Esophagus mucosa (tissue), 1 donor: ENCODE measurements at places on chromosomes 13 and 19. TPM values are rescaled to one million over a fixed set of nuclear protein-coding genes. Genes with fewer than 3 reads are reported as not detected.

- no peak for ATAC-seq
Measured at GRCh38 chr13:110923777-110924638, 9.1 kb upstream of the ANKRD10 start.

- peak; percentile 99 for ATAC-seq
Measured at GRCh38 chr13:23579072-23579895, 9.1 kb downstream of the TNFRSF19 start.

DNA sequence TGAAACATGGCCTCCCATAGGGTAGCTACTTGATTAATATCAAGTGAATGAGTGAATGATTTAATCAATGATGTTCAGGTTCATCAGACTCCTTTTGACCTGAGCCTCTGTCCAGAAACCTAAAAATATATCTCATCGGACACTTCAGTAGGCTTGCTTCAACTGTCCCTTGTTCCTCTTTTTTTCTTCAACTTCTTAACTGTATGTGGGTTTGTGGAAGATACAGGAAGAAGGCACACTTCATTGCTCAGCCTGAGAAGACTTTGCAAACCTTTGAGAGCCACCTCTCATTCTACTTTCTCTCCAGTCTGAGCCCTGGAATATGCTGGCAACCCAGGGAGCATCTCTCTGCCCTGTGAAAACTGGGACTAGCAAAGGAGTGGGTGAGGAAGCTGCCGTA, 557.0 kb downstream of the FGF9 start:
- ATAC-seq = no peak

DNA sequence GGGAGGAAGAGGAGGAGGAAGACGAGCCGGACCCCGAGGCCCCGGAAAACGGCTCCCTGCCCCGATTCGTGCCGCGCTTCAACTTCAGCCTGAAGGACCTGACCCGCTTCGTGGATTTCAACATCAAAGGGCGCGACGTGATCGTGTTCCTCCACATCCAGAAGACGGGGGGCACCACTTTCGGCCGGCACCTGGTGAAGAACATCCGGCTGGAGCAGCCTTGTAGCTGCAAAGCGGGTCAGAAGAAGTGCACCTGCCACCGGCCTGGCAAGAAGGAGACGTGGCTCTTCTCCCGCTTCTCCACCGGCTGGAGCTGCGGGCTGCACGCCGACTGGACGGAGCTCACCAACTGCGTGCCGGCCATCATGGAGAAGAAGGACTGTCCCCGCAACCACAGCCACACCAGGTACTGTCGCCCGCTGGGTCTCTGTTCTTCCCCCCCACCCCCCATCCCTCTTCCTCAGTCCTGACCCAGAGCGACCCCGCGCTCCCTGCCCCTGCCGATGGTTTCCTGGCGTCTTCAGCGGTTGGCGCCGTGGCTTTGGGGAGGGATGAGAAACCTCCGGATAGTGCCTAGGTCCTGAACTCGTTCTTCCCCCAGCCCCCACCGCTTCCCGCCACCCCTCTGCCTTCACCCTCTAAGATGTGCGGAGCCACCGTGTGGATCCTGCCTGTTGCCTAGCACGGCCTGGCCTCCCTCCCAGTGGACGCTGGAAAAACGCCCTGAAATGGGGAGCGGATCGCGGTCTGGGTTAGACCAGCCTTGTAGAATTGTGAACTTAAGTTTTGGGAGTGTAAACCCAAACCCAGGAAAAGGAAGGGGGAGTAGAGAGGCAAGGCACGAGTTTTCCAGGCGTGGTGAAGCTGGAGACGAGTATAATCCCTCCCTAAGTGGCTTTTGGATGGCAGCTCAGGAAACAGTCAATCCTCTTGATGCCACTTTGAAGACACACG, 1.5 kb downstream of the HS6ST3 start:
- no peak for ATAC-seq

- no peak for ATAC-seq
Measured at GRCh38 chr13:110528371-110528770, 33.2 kb downstream of the RAB20 start.

DNA sequence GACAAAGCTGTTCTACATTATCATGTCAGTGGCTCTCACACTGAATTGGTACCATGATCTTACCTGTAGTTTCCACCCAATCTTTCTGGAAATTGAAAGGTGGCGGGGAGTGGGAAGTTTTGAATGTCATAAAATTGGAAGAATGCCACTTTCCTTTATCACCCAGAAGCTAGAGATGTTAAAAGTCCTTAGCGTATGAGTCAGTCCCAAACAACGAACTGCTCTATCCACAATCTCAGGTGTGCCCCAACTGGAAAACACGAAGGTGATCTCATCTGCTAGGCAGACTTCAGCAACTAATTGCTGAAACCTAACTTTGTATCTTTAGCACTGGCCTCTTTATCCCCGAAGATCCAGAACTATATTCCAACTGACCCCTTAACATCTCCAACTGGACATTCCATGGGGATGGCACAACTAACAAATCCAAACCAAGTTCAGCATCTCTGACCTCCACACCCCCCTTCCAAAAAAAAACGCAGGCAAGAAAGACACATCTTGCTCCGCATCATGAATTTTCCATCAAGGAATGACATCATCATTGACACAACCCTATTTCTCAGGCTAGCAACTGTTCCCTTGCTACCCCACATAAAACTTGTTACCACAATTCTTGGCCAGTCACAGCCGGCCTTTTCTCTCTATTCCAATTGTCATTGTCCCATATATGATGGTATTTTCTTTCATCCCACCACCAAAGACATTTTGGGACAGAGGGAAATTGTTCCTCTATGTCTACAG, 175.4 kb downstream of the KLF12 start:
- ATAC-seq = no peak

- no peak for ATAC-seq
Measured at GRCh38 chr13:50140153-50140552, 124.9 kb downstream of the KCNRG start.

DNA sequence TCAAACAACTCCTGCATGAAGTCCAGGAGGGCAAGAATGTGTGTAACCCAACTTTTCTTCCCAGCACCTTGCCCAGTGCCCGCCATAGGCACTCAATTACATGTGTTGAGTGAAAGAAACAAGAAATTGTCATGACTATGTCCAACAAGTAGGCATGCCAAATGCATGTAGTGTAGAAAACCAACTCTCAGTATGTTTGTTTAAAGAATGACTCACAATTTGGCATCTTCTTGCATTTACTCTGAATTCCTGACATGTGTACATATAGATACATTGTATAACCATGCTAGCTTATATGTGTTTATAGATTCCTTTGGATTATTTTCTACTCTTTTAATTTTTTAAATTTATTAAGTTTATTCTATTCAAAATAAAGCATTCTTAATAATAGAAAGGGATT, 305.0 kb downstream of the EFNB2 start:
- peak; percentile 65 for ATAC-seq

The SYNE4 gene
- total RNA-seq = 0.88 TPM

DNA sequence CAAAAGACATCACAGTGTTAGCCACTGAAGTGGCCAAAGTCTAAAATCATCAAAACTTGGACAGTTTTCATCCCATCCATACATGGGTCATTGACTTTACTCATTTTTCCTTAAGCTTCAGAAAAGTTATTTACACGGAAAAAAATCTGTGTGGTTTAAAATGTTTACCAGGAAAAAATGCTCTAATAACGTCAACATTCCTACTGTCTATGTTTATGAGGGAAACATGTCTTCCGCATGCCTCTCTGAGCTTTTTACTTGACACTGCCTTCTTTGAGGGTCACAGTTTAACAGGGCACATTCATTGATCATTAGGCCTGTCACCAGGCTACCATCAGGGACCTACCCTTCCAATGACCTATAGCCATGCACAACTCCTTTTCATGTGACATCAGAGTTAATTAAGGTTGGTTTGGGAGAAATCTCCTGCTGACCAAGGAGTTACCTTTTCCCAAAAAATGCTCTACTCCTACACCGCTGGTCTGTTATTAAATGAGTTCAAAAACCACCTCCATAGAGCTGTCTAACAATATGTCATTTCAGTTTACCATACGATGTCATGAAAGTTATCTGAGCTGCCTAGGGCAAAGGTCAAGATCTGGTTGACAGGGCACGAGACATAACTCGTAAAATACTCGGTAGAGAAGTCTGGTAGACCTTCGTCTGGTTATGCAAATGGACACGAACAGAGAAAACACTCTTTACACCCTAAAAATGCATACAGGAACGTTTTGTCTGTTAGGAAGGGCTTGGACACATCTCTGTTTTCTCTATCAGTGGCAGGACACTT, 17.8 kb downstream of the FLT1 start:
- ATAC-seq = no peak

DNA sequence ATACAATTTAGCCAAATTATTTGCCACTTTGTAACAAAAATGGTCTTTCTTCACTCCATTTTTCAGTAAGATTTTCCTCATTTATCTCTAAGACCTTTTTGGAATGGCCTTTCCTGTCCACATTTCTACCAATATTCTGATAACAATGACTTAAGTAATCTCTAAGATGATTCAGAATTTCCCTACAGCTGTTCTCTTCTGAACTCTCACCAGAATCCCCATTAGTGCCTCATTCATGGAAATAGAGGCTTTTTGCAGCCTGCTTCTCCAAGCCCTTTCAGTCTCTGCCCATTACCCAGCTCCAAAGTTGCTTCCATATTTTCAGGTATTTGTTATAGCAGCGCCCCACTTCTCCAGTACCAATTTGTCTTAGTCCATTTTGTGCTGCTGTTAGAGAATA, 867.0 kb downstream of the GPC5 start:
- ATAC-seq = no peak

DNA sequence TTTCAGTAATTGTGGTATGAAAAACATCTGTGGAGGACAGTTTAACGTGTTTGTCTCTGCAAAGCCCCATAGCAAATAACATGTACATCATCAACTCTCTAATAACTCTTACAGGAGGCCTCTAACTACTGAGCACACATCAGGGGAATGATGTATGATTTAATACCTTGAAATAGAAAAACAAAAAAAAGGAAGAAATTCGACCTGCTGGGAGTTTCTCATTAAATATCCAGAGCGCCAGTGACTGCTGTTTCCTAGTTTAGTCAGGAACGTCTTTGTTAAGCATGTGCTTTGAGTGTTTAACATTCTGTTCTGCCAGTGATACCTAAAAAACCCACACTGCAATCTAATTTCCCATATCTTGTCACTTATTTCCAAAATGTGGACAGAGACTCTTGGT, 235.4 kb downstream of the PCDH20 start:
- no peak for ATAC-seq

The MISP3 gene
- 3.4 TPM for total RNA-seq

GRCh38 chr19:11450570-11451326, 15.3 kb downstream of the PRKCSH start:
- ATAC-seq = no peak

The B3GLCT gene
- 3.6 TPM for total RNA-seq

The PAK4 gene
- 40.8 TPM for total RNA-seq

The CFAP97D2 gene
- not detected for total RNA-seq

DNA sequence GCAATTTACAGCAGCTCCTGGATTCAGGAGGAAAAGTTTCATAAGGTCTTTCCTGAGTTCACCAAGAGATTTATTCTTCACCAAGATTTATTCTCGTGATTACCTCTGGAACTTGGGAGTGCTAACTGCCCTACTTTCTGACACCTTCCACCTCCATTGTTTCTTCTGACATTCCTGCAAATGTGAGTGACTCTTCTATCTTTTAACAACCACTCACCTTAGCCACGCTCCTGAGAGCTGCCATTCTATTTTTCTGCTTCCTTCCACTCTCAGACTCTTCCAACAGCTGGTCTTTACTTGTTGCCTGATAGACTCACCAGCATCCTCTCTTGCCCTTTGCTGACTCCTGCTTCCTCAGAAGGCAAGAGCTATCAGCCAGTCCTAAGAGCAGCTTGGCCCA, 11.5 kb upstream of the CBY2 start:
- ATAC-seq = no peak

DNA sequence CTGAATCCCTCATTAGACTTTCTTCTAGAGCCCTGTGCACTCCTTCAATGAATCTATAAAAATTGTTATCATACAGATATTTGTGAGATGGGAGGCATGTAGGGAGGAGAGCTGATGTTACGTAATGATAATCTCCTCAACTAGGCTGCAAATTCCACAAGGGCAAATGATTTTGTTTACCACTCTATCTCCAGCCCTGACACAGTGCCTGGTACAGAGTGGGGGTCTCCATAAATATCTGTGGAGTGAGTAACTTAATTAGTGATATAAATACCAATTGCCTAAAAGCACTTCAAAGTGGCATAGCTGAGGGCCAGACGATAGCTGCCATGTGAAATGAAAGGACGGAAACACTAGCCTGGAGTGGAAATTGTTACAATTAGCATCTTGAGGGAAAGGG, 54.2 kb downstream of the SERTM1 start:
- no peak for ATAC-seq

DNA sequence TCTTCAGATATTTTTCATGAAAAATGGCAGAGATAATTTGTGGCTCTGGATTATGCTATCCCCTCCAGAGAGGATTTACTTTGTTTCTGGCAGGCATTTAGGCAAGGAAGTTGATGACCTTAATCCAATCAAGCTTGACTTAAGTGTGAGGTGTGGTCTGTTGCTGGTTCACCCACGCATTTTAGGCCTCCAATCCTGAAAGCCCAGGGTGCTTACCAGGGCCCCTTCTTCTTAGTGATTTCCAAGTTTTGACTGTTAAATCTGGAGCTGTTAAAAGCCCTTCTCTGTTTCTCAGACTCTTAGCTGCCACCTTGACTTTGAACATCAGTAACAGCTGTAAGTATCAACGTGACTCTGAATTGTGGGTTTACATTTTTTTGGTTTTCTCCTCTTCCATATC, 161.8 kb downstream of the DNAJC15 start:
- no peak for ATAC-seq

GRCh38 chr19:33191501-33191900, 2.6 kb upstream of the LRP3 start:
- ATAC-seq = no peak

The C19orf85 gene
- not detected for total RNA-seq

GRCh38 chr19:2394054-2394441, 33.3 kb downstream of the TIMM13 start:
- ATAC-seq = no peak

GRCh38 chr13:74026753-74027152, 107.5 kb downstream of the KLF12 start:
- no peak for ATAC-seq
